ENCODE measurements at places on chromosomes 2 and 18.

DNA sequence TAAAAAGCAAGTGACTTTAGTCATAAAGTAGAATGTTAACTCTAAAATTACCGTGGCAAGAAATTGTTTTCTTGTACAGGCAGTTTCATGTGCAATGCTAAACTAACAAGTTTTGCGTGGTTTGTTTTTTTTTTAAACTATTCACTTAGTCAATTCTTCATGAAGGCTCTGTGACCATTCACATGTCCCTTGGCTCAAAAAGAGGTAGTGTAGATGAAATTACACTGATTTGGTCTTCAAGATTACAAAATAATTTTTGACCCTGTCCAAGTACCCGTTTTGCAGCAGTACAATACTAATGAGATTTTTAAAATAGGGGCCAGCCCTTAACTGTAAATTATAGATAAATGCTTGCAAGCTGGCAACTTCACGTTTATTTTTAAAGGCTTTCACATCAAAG is 1.3 kb downstream of the TMEM131 start:
- no peak for DNase-seq

DNA sequence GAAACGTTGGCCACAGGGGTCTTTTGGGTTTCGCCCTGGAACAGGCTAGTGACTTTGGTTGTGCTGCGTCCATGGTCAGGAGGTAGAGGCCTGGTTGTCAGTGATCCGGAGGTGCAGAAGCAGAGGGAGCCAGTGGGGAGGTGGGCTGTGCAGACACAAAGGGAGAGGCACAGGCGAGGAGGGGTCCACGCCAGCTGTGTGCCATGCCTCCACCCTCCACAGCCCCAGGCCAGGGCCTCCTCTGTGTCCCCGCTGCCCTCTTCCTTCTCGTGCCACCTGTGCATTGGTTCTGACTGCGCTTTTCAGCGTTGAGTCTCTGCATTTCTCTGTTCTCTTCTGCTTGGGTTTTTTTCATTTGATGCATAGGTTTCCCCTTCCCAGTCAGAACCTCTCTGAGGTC is 121.0 kb downstream of the GBX2 start:
- DNase-seq, result no peak

DNA sequence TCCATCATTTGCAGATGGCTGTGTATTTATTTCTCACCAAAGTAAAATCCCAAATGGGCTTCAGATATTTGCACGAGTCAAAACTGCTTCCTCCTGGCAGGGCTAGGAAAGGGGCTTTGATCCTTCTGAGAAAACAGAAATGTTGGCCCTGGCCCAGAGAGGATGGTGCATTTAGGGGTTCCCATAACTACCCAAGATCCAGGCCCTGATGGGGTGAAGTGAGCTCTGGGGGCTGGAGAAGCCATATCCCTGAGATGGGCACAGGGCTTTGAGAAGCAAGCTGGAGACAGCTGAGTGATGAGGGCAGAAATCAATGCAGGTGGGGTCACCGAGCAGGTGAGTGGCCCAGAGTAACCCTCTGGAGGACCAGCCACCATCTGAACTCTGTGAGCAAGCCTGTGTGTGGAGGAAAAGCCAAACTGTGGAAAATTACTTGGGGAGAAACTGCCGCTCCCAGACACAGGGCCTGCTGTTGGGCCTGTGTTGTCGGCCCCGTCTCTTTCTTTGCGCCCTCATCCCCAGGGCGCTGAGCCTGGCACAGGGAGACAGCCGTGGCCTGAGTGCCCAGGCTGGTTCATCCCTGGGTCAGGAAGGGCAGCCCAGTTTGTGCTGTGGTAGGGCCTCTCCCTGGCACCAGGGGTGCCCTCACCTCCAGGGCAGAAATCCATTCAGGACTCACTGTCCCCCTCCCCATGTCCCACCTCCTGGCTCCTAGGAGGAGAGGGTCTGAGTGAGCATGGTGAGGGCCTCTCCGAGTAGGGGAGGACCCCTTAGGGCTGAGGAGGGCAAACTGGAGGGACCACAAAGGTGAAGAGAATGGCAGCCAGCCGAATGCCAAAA is 167.8 kb upstream of the HAAO start:
- DNase-seq, result no peak

DNA sequence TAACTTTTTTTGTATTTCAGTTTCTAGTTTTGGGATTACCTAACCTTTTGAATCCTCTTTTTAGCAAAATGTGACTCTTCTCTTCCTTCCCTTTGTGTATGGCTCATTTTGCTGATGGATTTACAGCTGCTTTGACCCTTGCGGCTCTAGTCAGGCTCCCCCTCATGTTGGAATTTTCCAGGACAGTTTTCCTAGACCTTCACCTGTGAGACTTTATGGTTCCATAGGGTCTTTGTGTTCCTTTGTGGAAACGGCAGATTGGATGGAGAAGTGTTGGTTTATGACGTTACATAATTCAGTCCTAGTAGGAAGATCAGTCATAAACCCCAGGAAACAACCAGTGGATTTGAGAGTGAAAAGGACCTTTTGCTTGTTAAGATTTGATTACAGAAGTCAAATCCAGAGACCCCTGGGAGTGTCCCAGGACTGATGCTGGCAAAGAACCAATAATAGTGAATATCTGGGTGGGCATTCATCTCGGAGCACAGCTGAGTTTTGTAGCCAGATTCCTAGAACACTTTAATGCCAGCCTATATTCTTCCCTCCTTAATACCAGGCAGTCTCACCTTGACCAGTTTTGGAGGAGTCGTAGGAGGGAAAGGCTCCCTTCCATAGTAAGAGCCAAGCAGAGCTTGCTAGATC is 42.7 kb downstream of the SOCS6 start:
- no peak for DNase-seq

DNA sequence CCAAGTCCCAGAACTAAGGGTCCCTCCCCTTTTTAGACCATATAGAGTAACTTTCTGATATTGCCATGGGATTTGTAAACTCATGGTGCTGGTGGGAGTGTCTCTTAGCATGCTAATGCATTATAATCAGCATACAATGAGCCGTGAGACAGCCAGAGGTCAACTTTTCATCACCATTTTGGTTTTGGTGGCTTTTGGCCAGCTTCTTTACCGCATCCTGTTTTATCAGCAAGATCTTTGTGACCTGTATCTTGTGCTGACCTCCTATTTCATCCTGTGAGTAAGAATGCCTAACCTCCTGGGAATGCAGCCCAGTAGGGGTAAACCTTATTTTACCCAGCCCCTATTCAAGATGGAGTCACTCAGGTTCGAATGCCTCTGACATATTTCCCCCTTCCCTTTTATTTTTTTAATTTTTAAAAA is 148.2 kb downstream of the PHLPP1 start:
- DNase-seq, result no peak

DNA sequence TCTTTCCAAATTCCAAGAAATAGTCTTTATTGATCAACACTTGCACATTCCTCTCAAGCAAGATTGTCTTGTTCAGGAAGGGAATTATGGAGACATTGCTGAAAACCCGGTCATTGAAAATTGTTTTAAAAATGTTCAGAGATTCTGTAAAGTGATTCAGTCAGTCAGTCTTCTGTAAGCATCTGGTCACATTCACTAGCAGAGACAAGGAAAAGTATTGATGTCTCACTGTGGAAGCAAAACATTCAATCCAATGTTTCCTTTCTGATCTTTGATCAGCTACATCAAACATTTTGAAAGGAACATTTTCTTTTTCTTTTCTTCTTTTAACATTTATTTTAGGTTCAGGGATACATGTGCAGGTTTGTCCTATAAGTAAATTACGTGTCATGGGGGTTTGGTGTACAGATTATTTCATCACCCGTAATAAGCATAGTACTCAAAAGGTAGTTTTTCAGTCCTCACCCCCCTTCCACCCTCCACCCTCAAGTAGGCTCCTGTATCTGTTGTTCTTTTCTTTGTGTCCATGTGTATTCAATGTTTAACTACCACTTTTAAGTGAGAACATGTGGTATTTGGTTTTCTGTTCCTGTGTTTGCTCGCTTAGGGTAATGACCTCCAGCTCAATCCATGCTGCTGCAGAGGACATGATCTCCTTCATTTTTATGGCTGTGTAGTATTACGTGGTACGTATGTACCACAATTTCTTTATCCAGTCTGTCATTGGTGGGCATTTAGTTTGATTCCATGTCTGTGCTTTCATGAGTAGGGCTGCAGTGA is 61.2 kb downstream of the CTNNA2 start:
- no peak for DNase-seq

GRCh38 chr2:95025406-95026319 is at the start of gene MAL:
Gene MAL (plus strand): TSS chr2:95025708. CDS start chr2:95025793, 85 bp downstream.
- peak; percentile 59 for DNase-seq

DNA sequence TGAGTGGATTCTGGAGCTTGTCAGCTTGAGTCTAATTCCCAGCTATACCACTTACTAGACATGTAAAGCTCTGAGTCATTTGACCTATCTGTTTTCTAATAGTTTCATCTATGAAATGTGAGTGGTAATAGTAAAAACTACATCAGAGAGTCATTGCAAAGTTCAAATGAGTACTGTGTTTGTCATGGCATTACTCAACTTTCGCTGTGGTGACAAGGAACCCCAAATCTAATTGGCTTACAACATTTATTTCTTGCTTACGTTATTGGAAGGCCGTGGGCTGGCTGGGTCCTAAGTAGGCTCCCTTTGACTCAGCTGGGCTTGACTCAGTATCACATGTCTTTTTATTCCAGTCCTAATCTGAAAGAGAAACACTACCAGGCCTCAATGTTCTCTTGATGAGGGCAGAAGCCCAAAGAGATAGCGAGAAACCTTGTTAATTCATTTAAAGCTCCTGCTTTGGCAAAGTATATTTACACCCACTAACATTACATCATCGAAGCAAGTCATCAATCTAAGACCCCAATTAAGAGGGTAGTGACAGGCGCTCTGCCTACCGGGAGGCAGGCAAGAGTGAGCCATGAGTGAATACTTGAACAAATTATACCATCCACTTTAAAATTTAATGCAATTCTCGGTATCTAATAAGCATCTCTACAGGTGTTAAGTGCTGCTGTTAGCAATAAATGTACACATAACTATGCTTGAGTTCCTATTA is 431.8 kb upstream of the SPHKAP start:
- DNase-seq, result no peak

DNA sequence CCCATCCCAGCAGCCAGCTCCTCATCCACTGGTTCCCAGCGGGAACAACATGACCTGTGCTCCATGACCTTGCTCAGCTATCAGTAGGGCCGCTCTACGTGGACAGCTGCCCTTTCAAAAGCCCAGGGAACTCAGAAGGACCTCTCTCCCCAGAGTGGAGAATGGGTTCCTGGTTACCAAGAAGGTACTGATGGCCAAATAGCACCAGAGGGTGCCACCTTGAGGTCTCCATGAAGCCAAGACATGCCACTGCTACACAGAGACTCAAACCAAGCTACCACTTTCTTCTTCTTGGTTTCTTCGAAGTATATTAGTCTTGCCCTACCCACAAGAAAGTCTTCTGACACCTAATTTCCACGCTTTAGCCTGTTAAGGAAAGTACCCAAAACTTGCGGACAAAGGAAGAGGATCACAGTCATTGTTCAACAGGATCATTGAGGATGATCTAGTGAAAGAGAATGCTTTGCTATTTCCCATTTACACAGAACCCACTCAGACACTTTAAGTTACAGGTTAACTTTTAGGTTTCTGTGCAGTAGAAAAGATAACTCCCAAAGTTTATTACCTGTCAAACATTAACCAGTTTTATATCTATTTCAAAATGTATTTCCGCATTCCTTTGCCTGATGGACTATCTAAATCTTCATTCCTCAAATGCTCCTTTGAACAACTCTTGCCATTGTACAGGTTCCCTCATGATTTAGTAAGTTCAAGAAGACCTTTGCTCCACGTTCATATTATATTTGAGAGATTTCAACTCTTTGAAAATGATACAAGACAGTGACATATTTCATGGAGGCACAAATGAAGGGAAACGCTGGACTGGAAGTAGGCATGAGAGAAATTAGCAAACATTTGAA is 102.2 kb downstream of the ALPK2 start:
- no peak for DNase-seq

DNA sequence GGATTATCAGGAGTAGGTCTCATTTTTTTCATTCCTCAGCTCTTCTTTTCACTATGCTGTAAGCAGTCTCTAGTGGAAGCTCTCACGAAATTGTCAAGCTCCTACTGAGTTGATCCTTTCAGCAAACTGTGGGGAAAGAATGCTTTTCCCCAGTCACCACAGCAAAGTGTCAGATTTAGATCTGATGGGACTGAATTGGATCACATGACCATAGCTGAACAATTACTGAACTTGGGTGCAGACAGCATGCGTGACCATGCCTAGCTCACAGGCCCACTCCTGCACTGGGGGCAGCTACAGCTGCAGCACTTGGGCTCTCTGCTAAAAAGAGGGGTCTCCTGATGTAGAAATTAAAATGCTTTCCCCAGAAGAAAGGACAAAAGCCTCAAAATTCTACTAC is 3.1 kb downstream of the ARHGAP15 start:
- no peak for DNase-seq

GRCh38 chr2:178553047-178553446 is 72.8 kb downstream of the PLEKHA3 start:
- no peak for DNase-seq

DNA sequence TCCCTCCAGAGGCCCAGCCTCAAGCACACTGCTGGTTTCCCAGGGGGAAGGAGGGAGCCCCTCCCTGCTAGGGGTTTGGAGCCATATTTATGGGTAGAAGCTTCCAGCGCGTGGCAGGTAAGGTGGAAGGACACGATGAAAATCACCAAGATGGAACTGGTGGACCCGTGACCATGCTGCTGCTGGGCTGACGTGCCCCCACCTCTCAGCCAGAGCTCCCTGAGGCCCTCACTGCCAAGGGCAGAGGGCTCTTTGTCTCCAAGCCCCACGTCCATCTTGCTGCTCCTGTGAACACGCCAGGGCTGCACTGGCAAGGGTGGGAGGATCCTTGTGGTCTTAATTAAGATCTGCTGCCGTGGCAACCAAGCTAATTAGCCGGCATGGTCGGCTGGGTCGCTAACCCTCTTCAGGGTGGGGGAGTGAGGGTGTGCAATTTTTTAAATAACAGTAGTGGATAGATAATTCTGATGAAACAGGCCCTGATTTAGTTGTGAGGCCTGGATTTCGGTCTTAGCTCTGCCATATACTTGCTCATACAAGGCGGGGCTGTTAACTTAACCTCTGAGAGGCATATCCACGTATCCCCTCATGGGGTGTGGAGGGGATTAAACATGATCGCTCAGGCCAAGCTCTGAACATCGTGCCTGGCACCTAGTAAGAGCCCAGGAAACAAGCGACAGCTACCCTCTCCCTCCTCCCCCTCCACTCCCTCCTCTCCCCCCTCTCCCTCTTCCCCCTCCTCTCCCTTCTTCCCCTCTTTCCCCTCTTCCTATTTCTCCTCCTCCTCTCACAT is 232.8 kb downstream of the CELF4 start:
- DNase-seq, result no peak

DNA sequence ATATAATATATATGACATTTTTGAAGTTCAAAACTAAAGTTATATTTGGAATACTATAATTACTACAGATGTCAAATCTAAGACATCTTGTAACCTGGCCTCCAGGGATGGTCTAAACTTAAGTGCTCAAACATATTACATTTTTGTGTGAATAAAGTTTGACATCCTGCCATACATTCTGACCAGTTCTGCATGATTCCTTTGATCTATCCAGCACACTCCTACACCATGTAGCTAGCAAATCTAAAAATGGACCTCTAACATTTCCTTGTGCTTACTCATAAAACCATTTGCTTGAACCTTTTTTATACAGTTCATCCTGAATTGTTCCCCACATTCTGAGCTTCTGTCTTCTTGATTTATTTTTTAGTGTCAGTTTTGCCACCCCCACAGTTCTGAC is 294.3 kb upstream of the ZNF804A start:
- DNase-seq, result no peak

GRCh38 chr2:95026471-95027368 is 1.2 kb downstream of the MAL start:
- DNase-seq, result no peak

All from stimulated activated CD4-positive, alpha-beta T cell treated with anti-CD3 and anti-CD28 coated beads, Interleukin-4, amount 100 ng/mL, for 4 hours (primary cell).